ENCODE measurements at places on chromosomes 3 and 15.

GRCh38 chr15:87567406-87568030 lies 689.0 kb downstream of the NTRK3 start:
- no peak for DNase-seq

- DNase-seq, result no peak
These were observed 240.2 kb downstream of the TP63 start for GRCh38 chr3:189871418-189871817.

- no peak for DNase-seq
These were observed 2.6 kb upstream of the ZSCAN2 start for GRCh38 chr15:84598250-84598649.

DNA sequence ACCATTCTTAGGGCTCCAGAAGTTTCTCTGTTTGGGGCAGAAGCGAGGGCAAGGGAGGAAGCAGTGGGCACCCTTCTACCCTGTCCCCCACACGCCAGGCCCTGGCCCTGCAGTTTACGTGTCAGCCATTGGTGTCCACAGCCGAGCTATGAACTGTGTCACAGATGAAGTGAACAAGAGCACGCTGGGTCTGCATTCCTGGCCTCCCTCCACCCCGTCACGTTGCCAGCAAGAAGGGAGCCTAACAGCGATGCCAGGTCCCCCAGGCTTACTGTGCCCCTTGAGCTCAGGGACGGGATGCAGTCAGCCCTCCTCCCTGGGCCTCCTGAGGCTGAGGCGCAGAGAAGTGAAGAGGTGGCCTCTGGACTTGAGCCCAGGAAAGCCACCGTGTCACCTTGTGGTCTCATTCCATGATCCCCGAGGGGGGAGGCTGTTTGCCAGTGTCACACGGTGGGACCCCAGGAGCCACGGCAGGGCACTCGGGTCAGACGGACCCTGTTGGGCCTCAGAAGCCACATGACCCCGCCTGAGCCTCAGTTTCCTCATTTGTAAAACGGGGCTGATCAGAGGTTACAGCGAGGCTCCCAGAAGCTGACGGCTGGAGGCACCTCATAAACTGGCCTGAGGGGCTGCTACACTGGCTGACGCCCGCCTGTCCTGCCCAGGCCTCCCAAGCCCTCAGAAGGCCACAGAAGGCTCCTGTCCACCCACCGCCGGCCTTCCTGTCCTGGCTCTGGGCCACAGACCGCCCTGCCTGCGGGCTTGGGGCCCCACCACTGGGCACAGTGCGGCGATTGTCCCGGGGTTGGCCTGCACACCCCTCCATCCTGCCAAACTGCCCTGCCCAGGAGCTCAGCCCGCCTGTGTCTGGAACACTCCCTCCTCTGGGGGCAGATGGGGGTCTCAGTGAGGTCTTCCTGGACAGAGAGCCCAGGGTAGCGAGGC lies 18.6 kb downstream of the IQSEC1 start:
- no peak for DNase-seq

GRCh38 chr3:100106531-100107141 lies 7.7 kb downstream of the FILIP1L start:
- no peak for DNase-seq

GRCh38 chr15:58587486-58587885 lies 155.7 kb downstream of the LIPC start:
- no peak for DNase-seq

DNA sequence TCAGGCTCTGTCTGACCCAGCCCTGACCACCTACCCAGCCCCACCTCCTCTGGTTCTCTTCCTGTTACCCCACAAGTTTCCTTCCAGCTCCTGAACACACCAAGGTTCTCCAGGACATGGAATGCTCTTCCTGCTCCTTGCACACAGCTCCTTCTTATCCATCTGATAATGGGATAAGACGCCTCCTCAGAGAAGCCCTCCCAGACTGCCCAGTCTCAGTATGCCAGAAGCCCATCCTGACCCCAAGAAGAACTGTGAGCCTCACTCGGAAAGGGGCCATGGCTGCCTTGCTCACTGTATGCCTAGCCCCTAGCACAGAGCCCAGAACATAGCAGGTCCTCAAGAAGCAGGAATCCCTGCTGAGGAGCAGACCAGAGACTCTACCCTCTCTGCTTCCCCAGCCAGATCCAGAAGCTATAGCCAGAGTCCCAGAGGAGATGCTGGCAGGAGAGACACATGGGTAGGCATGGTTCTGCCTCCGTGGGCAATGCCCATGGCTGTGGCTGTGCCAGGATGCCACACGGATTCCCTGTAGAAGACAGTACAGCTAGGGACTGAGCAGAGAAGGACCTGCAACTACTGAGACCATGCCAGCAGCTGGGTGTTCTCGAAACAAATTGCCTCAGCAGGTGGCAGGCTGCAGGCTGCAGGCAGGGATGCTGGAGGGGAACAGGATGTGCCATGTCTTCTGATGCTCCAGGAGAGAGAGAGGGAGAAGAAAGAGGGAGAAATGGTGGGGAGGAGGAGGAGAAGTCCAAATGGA lies 74.0 kb upstream of the LINGO1 start:
- DNase-seq, result no peak

- DNase-seq, result no peak
These were observed 55.6 kb upstream of the SKOR1 start for GRCh38 chr15:67769497-67770357.

- peak; percentile 16 for DNase-seq
These were observed 88.3 kb downstream of the TMEM266 start for GRCh38 chr15:76147906-76148570.

DNA sequence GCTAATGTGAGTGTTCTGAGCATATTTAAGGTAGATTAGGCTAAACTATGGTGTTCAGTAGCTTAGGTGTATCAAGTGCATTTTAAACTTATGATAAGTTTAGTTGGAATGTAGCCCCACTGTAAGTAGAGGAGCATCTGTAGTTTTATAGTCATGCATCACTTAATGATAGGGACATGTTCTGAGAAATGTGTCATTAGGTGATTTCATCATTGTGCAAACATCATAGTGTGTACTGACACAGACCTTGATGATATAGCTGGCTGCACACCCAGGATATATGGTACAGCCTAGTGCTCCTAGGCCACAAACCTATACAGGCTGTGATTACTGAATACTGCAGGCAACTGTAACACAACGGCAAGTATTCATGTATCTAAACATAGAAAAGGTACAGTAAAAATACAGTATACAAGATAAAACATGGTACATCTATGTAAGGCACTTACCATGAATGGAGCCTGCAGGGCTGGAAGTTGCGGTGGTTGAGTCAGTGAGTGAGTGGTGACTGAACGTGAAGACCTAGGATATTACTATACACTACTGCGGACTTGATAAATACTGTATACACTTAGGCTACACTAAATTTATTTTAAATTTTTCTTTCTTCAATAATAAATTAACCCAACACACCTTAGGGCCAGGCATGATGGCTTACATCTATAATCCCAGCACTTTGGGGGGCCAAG lies 17.9 kb downstream of the DNAH1 start:
- DNase-seq, result no peak

- DNase-seq, result no peak
These were observed 1261.1 kb downstream of the ROBO1 start for GRCh38 chr3:78506581-78507195.

DNA sequence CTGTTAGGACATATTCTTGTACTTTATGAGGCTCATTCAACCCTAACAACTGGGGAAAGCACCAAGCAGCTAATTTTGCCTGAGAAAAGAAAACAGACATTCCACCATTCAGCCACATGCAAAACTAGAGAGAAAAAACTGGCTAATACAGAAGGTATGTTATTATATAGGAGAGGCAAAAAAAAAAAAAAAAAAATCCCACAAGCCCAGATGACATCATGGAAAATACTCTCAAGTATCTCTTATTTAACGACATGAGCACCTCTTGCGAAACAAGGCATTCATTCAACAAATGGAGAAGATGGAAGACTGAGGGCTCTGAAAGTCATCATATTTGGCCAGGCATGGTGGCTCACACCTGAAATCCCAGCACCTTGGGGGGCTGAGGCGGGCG lies 61.5 kb downstream of the PRICKLE2 start:
- DNase-seq, result no peak

DNA sequence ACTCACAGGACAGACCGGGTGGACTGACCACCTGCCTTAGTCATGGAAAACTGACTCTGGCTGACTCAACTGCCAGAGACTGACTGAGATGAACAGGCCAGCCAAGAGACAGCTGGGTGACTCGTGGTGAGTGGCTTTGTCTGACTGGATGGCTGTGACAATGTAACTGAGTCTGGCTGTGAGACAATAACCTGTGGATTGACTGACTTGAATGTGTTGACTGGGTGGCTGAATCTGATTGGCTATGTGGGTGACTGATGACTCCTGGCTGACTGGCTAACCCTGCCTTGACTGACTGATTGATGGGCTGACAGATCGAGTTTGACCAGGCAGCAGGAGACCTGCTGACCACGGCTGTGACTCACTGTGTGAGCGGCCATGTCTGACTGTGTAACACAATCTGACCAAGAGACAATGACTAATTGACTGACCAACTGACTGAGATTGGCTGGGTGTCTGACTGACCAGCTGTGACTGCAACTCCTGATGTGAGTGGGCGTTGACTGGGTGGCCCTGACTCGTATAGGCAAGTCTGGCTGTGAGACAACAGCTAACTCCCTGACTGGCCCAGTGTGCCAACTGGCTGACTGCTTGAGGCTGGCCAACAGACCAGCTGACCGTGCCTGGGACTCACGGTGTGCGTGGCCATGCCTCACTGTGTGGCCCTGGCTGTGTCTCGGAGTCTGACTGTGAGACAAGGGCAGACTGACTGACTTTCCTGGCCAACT lies 509.1 kb downstream of the SHQ1 start:
- no peak for DNase-seq

Data from stimulated activated CD8-positive, alpha-beta memory T cell treated with anti-CD3 and anti-CD28 coated beads, Interleukin-7, amount 100 ng/mL, for 1 hour (primary cell).